GM04504 (cell line): ENCODE measurements at places on chromosomes 12 and 14.

DNA sequence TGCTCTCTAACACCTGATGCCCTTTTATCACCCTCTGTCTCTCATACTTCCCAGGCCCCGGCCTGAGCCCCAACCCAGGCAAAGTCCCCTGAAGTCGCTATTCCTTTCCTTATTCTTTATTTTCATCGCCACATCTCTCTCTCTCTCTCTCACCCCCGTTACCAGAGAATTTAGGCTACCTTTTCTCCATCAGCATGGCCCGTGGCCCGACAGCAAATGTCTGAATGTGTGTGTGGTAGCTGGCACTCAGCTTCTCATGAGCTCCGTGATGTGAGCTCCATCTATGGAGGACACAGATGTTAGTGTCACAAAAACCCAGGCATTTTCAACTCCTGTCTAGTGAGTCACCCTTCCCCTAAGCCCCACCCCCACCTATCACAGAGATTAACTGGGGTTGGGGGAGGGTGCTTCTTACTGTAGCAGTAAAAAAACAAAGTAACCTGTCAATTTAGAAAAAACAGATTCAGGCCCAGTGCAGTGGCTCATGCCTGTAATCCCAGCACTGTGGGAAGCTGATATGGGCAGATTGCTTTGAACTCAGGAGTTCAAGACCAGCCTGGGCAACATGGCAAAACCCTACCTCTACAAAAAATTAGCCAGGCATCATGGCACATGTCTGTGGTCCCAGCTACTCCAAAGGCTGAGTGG is 53.8 kb downstream of the VCPKMT start:
- DNase-seq: no peak

DNA sequence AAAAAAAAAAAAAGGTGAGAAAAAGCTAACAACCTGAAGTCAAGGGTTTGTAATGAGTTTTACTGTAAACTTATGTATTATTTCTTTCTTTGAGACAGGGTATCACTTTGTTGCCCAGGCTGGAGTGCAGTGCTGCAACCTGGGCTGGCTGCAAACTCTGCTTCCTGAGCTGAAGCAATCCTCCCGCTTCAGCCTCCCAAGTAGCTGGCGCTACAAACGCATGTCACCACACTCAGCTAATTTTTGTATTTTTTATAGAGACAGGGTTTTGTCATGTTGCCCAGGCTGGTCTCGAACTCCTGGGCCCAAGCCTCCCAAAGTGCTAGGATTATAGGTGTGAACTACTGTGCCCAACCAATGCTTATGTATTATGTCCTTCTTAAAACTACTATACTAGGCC is 9.2 kb downstream of the ATF7 start:
- no peak for DNase-seq

DNA sequence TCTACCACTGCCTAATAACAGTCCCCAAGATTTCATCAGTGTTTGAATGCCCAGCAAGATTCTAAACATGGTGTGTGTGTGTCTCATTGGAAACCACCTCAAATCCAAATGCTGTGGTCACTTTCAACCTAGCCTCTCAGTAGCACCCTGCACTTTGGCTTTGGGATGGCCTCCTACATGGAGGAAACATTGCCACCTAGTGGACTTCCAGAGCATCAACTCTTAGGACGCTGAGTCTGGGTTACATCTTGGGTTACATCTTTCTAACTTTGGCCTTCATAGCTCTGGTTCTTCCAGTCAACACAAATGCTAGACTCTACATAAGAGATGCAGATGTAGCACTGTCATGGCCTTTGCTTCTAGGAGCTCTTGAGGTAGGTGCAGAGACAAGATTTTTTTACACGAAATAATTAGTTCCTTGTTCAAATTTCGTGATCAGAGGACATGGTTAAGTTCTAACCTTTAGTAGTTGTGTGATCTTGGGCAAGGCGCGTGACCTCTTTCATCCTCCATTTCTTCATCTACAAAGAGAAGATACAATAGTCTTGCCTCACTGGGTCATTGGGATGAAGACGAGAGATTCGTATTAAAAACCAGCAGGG is 113.5 kb upstream of the VASH1 start:
- DNase-seq: peak; percentile 28

DNA sequence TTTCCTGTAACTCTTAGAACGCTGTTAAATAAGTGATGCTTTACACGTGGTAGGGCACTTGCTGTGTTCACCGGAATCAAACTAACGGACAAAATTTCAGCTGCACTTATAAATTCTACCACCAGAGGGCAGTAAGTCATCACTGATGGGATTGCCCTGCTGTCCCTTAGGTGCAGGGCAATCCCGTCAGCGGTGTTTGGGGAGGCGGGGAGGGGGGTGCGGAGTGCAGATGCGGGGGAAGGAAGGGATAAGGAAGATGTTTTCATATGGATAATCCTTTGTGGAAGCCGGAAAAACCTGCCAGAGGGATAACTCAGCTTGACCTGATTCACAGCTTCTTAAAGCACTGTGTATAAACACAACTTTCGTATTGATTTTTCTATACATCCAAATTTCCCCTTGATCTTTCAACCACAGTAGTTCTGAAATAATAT is 21.7 kb upstream of the SLC10A1 start:
- DNase-seq: peak; percentile 44

GRCh38 chr12:15648558-15648957 is 140.6 kb downstream of the EPS8 start:
- DNase-seq: no peak

DNA sequence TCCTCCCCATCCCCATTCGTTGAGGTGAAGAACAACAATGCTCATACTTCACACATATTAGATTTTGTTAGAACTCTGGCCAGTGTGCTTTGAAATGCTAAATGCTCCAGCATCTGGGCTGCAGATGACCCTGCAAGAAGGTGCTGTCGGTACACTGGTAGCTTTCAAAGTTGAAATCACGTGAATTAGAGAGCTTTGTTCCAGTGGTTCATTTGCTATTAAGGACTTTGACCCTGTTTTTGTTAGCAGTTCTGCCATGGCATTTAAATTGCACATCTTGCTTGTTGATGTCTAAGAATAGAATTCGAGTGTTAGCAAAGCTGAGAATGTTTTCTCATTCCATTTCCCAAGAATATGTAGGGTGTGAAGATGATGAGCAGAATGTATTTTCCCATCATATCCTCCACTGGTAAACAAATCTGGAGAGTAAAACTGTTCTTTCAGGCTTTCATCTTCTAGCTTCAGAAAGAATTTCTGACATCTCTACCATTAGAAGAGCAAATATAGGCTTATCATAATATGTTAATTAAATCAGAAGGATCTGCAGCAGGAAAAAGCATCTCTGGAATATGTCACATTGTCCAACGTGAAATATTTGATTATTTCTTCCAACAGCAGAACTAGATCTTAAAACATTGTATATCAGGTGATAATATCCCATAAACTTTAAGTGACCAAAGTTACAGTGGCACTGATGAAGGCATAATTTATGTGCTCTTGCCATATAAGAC is 98.8 kb upstream of the PDE3A start:
- no peak for DNase-seq

DNA sequence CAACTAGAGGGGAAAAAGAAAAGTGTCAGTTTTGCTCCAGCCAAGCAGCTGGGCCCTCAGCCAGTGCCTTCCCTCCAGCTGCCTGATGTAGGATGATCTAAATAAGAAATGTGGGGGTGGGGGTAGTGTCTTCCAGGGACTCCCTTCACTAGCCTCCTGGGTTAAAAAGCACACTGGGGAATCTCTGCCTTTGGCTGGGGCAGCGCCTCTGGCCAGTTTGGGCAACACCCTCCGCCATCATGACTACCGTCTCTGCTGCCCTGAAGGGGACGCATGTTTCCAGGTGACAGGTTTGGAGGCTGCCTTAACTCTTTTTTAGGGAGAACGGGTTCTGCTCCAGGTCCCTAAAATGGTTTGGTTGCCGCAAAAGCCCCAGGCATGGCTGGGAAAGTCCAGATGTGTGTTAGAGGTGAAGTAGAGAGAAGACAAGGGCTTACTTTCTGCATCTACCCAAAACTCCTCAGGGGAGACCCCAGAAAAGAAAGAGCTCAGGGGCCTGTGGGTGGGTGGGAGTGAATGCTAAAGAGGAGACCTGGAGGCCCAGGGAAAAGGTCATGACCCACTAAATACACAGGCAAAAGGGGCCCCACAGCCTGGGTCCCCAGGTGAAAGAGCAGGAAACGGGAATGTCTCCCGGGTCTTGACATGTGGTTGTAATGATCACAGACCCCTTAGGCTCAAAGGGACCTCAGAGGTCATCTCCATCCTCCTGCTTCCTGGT is 132.8 kb upstream of the CCND2 start:
- no peak for DNase-seq

DNA sequence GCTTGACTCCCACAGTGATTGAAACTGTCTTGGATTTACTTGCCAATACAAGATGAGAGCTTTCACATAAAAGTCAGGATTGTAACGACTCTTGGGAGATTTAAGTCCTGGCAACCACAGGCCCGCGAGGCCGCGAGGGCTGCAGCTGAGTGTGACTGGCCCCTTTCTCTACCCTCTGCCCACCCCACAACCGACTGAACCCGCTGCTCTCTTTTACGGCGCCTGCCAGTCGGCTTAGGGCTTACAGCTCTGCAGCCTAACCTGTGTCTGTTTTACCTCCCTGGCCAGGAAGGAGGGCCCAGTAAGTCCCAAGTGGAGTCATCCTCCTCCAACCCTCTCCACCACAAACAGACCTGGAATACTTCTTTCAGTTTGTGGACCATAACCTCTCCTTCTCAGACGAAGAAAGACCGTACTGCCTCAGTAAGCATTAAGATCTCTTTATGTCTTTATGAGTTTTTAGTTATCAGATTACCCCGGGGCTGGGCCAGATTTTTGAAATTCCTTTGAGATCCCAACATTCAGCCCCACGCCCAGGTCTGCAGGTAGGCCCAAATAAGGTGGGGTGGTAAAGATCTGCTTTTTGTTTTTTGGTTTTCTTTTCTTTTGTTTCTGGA is 12.6 kb upstream of the TIGAR start:
- no peak for DNase-seq

DNA sequence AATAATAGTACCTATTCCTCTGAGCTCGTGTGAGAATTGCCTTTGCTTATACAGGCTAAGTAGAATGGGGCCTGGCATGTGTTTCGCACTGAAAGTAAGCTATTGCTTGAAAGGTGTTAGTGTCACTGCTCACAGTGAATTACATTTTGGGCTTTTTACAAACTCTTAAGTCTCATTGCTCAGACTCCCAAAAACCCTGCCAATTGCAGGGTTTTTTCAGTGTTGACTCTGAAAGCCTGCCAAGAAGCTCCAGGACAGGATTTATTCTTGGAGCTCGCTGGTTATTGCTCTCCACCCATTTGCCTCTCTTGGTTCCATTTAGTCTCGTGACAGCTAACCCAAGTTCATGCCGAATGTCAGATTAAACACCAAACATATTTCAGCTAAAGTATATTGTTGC is 39.8 kb downstream of the NOPCHAP1 start:
- DNase-seq: peak; percentile 83

- no peak for DNase-seq
Observed at GRCh38 chr14:90546767-90547166, 149.9 kb downstream of the CALM1 start.

GRCh38 chr14:91154851-91155625 is 41.2 kb downstream of the DGLUCY start:
- peak; percentile 48 for DNase-seq
